ENCODE measurements at places on chromosomes 6 and 20.

DNA sequence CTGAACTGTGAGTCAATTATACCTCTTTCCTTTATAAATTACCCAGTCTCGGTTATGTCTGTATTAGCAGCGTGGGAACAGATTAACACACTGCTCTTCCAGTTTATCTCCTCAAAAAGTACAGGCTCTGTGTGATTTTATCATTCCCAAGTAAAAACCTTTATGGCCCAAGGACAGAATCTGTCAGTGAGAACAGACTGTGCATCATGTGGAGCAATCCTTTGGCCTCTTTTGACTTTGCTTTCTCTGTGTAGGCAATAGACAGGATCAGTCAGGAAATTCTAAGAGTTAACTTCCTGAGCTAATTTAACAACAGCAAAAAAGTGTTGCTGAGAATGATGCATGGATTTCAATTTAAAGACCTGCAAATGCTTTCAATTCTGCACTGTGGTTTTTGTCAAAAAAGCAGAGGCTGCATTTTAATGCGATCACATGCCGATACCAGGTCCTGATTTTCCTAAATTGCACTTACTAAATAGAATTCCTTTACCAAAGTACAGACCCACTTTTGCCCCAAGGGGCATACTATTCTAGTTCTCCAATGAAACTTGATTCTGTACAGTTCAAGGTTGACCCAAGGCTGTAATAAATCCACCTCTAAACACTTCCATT lies 246.7 kb upstream of the MARCKS start:
- DNase-seq, result no peak

DNA sequence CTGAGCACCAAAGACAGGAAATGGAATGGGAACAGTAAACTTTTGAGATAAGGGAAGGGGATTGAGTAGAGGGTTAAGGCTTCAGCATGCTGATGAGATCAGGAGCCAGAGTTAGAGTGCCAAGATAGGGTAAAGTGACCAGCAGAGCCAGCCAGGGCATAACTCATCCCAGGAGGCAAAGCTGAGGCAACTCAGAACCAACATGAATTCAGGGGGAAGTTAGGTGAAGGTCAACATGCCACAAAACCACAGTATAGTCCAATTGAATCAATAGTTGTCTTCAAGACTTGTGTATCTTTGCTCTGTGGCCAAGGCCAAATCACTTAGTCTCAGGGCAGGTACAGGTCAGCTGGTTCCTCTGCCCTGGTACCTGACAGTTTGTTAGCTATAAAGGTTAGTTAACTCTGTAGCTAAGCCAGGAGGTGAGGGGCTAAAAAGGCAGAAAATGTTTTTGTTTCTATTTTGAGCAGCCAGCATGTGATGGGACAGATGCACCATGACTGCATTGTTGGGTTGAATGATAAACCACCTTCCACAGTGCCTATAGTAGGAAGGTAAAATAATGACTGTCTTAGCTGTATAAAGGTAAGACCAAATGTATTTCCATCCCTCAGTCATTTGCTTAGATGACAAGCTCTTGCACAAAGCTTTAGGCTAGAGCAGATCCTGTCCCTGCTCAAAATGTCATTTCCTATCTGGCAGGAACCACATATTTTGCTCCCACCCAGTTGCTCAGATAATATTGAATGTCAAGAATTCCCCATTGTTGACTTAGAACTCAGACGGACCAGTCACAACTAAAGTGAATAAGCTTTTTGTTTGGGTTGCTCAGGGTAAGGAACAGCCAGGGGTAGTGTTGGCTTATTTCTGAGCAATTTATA lies 15.8 kb downstream of the RNF8 start:
- DNase-seq, result no peak

DNA sequence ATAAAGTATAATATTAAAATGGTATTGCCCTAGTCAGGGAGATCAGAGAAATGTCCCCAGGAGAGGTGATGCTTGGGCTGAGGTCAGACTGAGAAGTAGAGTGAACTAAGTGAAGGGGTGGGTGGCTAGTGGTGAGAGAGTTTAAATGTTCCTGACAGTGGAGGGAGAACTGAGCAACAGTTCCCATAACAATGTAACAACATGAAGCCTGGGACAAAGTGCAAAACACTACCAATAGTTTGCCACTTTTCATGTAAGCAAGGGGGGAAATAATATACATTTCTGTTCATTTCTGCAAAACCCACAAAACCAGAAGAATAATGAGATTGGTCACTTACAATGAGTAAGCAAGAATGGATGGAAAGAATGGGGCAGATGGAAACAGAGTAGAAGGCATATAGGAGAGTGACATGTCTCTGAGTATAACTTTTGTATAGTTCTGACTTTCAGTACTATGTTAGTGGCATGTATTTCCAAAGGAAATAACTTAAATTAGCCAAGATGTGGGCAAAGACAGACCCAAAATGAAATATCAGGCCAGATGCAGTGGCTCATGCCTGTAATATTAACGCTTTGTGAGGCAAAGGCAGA lies 13.3 kb upstream of the FAXC start:
- DNase-seq, result no peak

DNA sequence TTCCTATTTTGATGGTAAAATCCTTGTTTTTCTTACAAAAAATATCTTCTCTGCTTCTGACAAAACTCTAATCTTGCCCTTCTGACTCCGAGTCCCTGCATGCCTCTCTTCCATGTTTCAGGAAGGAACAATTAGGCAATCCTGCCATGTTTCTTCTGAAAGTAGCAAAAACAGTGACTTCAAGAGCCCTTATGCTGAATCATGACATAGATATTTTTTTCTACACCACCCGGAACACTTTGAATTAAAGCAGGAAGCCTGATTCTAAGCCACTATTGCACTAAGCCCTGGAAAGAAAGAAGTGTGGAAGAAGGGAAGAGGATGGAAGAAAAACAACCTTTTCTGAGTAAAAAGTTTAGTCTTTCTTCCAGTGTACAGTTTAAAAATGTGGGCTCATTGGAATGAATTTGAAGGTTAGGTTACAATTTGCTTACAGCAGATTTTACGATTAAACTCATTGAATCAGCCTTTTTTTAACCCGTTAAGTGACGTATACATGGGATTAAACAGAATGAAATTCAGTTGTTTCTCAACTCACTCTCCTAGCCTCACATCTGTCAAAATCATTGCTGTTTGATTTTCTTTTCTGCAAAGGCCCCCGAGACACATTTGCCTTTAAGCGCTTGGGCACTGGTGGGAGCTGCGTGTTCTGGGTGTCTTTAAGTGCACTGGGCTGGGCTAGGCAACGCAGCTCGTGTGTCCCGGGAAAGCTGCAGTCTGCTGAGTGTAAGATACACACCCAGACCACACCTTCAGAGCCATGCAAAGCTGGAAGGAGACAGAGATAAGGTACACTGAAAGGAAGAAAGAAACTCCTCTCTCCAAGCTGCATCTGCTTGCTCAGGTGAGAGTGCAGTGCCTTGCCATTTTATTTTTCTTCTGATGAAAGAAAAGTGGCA lies 159.4 kb upstream of the CITED2 start:
- no peak for DNase-seq

DNA sequence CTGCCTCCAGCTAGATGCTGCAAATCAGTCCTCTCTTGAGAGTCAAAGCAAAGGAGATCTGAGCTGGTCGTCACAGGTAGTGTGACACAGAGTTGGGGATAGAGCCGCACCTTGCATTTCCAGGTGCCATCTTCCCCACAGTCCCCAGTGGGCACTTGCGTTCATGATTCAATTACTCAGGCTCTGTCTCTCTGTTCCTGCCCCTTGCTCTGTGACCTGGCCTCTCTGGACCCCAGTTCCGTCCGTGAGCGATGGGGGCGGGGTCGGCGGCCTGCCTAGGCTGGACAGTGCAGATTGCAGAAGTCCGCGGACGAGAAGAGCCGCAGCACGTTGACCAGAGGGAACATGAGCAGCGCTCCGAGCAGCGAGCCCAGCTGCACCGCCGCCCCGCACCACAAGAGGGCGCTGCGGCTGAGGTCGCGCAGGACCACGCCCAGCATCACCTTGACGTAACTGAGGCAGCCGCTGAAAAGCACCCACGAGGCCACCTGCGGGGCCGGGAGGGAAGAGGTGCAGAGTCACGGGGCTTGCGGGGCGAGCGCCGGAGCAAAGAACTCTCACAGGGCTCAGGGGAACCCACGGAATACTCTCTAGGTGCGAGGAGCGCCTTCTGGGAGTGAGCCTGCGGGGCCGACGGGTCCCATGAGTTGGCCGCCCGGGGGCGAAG lies 7.4 kb downstream of the SLC52A3 start:
- peak; percentile 86 for DNase-seq

- DNase-seq, result no peak
Observed at GRCh38 chr20:47293631-47294030, 62.9 kb downstream of the ZMYND8 start.

DNA sequence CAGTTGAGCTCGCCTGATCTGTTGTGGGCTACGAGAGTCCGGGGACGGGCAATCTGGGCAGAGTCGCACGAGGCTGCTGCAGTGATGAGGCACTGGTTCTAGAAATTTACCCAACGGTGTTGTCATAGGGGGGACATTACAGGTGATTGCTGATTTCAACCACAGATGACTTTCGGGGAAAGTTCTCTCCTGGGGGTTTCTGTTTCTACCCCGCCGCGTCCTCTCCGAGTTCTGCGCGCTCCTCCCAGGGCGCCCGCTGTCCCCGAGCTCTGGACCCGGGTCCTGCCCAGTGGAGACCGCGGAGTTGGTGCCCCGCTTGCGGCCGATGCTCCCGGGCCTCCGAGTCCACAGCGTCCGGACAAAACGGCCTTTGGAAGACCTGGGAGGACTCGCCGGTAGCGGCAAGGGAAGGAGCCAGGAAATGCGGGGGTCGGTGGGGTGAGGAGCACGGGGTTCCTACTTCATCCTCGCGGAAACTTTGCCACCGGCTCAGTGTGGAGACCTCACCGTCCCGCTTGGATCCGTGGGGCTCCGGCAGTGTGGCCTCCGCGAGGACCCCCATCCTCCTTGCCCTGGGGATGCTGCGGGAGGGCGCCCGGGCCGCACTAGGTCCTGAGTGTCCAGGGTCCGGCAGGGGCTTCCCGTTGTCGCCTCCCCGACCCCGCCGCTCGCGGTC lies 12.3 kb upstream of the RAET1L start:
- DNase-seq, result no peak

- DNase-seq, result no peak
Observed at GRCh38 chr6:147087641-147088040, 116.6 kb upstream of the STXBP5 start.

- no peak for DNase-seq
Observed at GRCh38 chr20:38854654-38855066, 49.2 kb downstream of the PPP1R16B start.

DNA sequence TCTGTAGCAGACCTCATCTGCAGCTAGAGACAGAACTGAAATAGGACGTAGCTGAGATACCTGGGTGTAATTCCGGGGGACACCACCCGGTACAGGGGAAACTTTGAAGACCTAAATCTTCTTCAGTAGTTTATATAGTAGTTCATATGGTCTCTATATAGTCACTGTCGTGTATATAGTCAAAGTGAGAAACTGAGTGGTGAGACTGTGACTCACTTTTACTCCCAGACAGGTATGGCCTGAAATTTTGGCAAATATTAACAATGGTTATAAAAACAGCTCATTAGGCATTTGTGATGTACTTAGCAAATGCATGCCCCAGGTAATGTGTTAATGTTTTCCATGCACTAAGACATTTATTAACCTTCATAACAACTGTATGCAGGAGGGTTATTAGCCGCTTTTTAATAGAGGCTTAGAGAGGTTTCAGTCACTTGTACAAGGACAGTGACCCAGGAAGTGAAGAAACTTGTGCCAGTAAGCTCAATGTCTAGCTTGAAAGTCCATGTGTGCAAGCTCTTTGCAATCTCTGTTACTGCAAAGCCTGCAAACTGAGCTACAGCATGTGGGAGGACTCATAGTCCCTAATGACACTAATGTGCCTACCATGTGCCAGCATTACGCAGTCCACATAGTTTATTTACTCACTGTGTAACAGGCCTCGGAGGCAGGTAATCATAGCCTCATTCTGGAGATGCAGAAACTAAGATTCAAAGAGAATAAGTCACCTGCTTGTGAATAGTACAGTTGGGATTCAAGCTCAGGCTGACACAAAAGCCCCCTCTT lies 165.4 kb upstream of the CHD6 start:
- no peak for DNase-seq

DNA sequence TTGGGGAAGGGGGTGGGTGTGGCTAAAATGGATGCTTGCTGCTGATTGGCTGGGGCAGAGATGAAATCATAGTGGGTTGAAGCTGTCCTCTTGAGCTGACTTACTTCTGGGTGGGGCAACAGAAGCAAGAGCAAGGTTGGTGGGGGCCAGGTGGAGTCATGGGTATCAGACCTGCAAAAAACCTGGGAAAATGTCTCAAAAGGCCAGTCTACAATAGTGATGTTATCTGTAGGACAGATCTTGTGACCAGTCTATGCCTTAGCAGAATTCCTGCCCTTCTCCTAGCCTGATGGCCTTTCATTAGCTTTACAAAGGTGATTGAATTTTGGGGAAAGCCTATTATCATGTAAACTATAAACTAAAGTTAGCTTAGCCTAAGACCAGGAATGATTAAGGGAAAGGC lies 945.7 kb downstream of the KIF16B start:
- no peak for DNase-seq

GRCh38 chr6:9503111-9503761 lies 911.6 kb downstream of the TFAP2A start:
- DNase-seq, result no peak

GRCh38 chr6:95249175-95249574 lies 328.2 kb upstream of the MANEA start:
- no peak for DNase-seq

Measured in NCI-H1930 (cell line).